HCT116 (cell line): ENCODE measurements at places on chromosomes 11 and 22. TPM values are rescaled to one million over a fixed set of nuclear protein-coding genes. Genes with fewer than 3 reads are reported as not detected.

Gene HORMAD2
- total RNA-seq = not detected

DNA sequence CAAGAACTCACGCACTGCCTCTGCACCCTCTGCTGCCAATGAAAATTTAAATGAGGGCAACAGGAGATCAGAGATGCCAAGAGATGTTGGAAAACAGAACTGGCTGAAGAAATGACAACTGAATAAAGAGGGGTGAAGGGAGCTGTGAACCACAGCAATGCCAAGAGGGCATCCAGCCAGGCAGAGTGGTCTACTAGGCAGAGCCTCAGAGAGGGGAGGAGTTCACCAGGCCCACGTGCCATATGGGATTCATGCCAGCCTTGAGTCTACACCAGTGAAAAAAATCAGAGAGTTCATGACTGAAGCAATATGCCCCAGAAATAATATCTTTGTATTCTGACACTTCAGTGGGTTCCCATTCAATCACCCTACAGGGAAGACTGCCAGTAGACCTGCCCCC lies 4.4 kb downstream of the APOL2 start:
- DNase-seq = no peak
- peaks cover 18% of the 10 kb centered on the region for H3K4me1 ChIP-seq
- H3K4me3 ChIP-seq = no peak overlapping the region
- no peaks in the 10 kb centered on the region for H3K27me3 ChIP-seq

DNA sequence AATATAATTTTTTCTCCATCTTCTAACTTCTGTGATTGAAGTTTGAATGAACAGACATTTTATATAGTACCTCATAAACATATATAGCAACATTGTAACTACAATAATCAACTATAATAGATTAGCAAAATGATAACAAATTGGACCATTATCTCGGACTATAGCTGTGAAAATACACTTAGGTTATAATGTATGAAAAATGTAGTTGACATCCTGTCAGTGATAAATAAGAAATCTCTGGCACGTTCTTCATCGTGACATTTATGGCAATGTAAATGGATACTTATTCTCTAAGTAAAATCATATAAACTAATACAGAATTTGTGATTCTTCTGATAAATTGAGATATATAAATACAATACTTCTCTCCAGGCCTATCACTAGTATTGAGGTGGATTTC lies 333.3 kb downstream of the GUCY1A2 start:
- no peak overlapping the region for H3K27ac ChIP-seq
- H3K4me1 ChIP-seq = no peaks in the 10 kb centered on the region
- no peaks in the 10 kb centered on the region for H3K36me3 ChIP-seq
- H3K4me3 ChIP-seq = no peak overlapping the region

GRCh38 chr22:44620129-44620840 lies 81.7 kb upstream of the PRR5 start:
- DNase-seq = no peak
- H3K27me3 ChIP-seq = no peaks in the 10 kb centered on the region
- no peak overlapping the region for H3K27ac ChIP-seq
- H3K36me3 ChIP-seq = no peaks in the 10 kb centered on the region
- H3K4me1 ChIP-seq = no peaks in the 10 kb centered on the region

Gene CD6
- 1.4 TPM for total RNA-seq
